CD4-positive, CD25-positive, alpha-beta regulatory T cell (primary cell): ENCODE measurements at places on chromosomes 16 and 17. TPM values are rescaled to one million over a fixed set of nuclear protein-coding genes. Genes with fewer than 3 reads are reported as not detected.
A peak's percentile ranks its signal among the peaks of the same experiment; 100 is the strongest.

ABCA3 gene
- 2.2 TPM for polyA plus RNA-seq

C1QTNF8 gene
- polyA plus RNA-seq = not detected

RNF222 gene
- 0.19 TPM for polyA plus RNA-seq

TBCD gene
- 39.2 TPM for polyA plus RNA-seq

KRT31 gene
- polyA plus RNA-seq = not detected

TBC1D3H gene
- polyA plus RNA-seq = not detected

DNA sequence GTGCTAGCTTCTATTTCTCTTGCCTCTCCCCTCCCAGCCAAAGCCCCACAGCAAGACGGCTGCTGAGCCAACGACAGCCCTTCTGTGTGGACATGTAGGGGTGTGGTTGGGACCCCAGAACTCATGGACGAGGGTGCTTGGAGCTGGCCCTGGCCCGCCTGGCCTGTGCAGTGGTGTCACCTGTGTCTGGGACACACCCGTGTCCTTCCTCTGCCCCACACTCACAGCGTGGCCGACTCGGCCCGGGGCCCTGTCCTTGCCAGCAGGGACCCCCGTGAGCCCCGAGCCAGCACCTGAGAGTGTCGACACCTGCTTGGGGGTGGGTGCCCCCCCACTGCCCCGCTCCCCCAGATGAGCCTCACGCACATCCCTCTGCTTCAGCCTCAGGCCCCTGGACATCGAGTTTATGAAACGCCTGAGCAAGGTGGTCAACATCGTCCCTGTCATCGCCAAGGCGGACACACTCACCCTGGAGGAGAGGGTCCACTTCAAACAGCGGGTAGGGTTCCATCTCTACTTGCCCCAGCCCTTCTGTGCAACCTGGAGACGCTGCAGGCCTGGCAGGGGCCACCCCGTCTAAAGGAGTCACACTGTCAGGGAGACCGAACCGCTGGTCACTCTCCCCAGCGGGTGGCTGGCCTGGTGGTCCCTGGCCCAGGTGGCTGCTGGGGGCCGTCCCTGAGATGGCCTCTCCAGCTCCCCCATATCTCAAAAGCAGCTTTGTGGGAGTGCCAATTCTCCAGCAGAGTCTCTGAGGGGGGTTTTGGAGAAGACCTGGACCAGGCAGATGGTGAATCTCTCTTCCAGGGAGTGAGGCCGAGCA lies 349.8 kb downstream of the SEC14L1 start:
- no peak for DNase-seq

GRCh38 chr16:8552487-8553221 lies 37.7 kb downstream of the TMEM114 start:
- no peak for DNase-seq

DNA sequence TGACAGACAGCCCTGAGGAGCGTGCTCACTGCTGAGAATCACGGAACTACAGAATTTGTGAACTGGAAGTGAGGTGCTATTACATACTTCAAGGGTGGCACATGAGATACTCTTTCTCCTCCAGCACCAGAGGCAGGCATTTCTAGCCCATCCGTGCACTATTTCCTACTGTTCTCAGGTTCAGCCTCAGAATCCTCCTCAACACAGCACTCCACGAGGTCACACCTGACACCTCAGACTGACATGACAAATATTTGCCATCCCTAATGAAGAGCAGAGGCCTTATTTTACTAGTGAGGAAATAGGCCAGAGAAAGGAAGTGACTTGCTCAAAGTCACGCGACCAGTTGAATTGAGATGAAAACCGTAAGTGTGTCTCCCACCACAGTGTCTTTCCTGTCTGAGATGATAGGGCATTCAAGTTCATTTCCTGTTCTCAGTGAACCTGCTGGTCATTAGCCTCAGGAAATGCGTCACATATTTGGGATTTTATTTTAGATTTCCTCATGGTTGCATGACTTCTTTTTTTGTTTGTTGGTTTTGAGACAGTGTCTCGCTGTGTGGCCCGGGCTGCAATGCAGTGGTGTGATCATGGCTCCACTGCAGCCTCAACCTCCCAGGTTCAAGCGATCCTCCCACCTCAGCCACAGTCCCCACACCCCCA lies 23.6 kb downstream of the SEZ6 start:
- DNase-seq = peak; percentile 80

DNA sequence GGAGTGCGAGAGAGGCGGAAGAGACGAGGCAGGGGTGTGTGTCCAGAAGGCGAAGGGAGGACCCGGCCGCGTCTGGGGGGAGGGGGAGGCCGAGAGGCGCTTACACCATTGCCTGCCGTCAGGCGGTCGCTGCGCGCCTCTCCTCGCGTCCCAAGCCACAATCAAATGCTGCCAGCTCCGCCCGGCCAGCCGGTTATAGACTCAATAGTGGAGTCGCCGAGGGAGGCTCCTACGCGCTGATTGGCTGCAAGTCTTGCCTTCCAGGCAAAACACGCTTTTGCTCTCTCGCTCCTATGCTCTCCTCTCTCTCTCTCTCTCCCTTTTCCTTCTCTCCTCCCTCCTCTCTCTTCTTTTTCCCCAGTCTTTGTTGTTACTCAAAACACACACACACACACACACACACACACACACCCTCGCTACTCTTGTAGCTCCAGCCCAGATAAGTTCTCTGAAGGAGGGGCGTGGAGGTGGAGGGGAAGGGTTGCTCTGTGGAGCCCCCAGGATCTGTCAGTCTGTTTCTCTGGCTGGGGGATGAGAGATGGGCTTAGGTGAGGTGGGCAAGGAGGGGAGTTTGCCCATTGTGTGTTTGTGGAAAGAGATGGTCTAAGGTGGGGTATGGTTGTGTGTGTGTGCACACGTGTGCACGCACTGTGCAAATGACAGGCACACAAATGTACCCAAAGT lies at the start of gene DLX3:
Gene DLX3, minus strand, starts transcription at position 170 of the 684 bp plus-strand sequence. CDS start 226 bp downstream, outside the sequence.
- no peak for DNase-seq

GRCh38 chr17:70956726-70957125 lies 787.4 kb downstream of the KCNJ2 start:
- DNase-seq = no peak

DNA sequence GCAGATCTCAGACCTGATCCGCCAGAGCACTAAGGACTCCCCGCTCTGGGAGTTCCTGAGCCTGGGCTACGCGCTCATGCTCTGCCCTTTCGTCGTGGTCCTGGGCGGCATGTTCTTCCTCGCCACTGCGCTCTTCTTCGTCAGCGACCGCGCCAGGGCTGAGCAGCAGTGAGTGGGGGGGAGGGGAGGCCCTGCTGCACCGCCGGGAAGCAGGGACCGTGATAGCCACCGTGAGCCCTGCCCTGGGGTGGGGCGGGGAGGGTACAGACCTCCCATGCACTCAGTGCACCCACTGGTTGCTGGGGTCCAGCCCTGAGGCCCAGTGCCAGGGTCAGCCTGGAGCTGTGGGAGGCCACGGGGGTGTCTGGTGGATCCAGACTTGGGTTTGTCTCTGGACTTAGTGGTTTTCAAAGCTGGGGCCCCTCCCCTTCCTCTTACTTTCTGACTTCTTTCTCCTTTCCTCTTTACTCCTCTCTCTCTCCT lies 18.9 kb downstream of the MYBBP1A start:
- DNase-seq = no peak

DNA sequence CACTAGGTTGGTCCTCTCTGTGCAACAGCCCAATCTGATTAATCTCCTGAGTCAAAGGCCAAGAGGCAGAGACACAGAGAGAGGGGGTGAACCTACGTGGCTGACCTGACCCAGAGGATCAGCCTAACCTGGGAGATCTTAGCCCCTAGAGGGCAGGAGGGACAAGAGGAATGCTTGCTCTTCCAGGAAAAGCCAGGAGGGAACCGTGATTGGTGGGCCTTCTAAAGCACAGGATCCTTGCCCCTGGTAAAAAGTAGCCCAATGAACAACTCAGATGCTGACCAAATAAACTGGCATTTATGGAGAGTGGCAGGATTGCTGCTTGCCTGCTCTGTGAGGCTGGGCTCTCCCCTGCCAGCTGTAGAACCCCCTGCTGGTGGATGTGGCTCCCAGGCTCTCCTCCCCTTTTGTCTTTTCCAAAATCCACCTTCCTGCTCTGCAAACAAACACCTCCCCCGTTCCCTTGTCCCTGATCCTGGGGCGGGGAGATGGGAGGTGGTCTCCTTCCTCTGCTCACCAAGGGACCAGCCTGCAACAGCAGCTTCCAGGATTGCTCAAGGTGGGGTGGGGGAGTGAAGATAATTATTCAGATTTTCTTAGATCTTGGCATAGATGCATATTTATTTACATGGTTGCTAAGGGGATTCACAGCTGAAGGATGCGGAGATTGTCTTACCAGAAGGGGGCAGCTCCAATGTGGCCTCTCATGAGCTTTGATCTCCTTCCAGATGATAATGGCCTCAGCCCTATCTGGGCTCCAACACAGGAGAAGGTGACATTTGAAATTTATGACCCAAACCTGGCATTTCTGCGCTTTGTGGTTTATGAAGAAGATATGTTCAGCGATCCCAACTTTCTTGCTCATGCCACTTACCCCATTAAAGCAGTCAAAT lies 71.9 kb downstream of the SDR42E1 start:
- no peak for DNase-seq

DNA sequence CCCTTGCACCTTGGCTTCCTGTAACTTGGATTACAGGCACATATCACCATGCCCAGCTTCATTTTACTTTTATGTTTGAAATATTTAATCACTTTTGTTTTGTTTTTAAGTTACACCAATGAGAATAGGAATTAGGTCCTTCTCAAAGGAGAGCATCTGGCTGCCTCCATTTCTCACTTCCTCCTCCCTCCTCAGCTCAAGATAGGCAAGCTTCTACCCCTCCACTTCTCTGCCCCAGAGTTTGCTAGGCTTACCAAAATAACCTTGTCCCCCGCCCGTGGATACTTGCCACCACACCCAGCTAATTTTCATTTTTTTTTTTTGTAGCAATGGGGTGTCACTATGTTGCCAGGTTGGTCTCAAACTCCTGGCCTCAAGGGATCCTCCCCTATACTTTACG lies 17.9 kb downstream of the GABARAPL2 start:
- no peak for DNase-seq

DNA sequence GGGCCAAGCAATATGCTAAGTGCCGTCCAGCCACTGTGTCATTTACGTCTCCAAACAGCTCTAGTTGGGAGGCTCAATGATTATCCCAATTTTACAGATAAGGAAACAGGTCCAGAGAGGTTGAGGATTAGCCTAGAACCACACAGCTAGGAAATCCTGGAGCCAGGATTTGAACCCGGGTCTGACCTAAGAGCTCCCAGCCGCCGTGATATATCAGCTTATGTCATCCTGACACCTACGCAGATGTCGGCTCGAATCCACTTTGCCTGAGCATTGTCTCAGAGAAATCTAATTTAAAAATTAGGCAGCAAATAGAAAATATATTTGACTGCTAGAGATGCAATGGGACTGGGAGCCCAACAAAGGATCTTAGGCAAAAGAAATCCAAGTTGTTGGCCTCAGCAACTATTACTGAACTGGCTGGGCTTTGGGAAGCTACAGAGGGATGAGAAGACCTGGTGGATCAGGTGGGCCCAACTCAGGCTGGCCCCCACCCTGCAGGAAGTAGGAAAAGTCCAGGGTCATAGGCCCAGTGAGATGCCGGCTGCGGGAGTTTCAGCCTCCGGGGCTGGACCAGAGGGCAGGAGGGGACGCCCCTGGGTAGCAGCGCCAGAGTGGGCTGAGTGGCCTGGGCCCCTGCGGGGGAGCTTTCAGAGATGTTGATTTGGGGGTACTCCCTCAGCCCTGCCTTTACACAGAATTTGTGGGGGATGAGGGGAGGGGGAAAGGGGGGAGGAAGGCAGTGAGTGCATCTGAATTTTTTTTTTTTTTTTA lies 35.1 kb upstream of the IL21R start:
- no peak for DNase-seq

DNA sequence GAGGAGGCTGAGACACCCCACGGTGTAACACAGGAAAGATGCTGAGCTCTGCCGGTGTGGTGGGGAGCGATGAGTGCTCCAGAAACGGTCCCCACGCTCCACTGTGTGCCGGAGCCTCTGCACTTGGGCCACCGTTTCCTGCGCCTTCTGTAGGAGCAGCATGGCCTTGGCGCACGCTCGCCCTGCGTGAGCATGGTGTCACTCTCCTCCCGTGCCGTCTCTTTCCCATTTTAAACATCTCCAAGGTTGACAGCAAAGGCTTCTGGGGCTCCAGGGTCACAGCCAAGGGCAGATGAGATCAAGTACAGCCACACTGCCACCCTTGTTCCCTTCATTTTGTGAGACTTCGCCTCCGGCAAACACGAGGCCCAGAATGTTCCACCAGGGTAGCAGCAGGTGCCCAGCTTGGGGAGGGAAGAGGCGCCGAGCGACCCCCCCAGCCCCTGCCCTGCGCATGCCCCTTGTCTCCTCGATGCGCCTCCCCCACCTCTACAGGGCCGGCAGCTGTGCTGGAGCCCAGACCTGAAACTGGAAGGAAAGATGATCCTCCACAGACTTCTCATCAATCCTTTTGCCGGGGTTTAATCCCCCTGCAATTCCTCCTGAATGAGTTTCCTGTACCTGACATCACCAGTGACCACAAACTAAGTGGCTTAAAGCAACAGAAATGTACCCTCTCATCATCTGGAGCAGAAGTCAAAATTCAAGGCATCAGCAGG lies 19.9 kb upstream of the OSGIN1 start:
- DNase-seq = no peak

DNA sequence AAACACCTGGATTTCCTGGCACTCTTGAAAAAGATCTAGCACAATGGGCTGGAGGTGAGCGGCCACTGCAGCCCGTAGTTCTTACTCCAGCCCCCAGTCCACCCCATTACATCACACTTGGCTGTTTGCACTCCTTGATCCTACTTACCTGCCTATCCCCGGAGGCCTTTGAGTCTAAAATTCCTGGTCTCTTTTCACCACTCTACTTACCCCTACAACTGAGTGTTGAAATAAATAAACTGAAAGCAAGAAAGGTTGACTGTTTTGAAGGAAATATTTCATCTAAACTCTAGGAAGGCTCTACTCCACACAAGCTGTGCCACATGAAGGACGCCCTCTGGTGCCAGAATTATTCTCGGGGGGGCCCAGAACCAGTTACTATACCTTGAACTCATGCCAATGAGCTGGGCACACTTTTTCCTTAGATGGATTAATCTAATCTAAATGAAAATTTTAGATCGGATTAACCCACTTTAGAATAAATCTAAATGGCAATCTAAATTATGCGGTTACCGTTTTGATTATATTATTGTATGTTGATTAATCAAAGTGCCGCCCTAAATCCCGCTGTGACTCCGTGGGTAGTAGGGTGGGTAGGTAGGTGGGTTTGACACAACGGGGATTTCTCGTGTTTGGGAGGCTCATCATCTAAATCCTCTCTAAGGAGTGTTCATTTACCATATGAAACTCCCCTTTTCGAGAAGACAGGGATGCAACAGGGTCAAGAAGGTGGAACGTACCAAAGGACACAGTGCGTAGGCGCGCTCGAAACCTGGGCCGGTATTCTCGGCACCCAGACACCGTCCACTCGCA lies 651 bp upstream of the EIF1 start:
- no peak for DNase-seq

- no peak for DNase-seq
These were observed 16.1 kb downstream of the GNGT2 start for GRCh38 chr17:49194297-49194607.

DNA sequence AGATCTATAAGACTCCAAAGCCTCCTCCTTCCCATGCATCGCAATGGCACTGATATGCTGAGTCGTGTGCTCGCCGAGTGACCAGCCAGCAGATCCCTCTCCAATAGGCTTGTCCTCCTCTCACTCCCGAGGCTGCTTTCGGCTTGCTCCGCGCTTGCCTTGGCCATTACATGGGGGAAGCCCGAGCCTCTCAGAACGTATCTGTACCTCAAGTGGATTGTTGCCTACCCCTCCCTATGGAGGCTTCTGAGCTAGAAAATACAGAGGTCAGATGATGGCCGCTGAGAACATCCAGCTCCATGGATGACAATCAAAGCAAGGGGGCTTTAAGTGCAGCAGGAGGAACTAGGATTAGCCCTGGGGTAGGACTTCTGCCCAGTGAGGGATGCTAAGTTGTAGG lies 7.7 kb upstream of the NLRP1 start:
- no peak for DNase-seq

GRCh38 chr16:10181196-10182162 lies 749 bp downstream of the GRIN2A start:
- no peak for DNase-seq
